ENCODE measurements at places on chromosomes 2 and 18.
A peak's percentile ranks its signal among the peaks of the same experiment; 100 is the strongest.

- no peak for DNase-seq
Measured at GRCh38 chr2:238334885-238335284, 14.6 kb downstream of the TRAF3IP1 start.

GRCh38 chr2:190765386-190766173, 115.0 kb upstream of the GLS start:
- no peak for DNase-seq

DNA sequence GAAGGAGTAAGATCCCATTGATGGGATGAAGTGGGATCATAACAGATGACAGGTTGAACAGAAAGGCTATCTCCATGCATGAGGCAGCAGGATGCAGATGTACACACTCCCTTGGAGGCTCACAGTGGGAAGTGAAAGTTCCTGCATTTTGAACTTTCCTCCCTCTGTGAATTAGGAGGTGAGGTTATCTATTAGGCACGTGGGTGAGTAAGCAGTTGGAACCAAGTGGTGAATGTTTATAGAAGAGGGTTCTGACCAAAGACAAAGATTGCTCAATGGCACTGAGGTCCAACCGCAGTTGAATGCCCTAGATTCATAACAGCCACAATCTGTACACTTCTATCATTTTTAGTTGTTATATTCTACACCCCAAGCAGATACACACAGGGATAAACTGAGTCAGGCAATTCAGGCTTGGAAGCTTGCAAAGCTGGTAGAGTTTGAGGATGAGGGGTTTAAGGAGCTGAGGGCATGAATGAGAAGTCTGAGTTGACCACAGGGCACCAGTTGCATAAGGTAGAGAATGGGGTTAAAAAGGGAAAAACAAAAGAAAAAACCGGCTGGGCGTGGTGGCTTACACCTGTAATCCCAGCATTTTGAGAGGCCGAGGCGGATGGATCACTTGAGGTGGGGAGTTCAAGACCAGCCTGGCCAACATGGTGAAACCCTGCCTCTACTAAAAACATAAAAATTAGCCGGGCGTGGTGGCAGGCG, 7.1 kb upstream of the KCMF1 start:
- no peak for DNase-seq

GRCh38 chr18:5519448-5520298, 24.1 kb downstream of the EPB41L3 start:
- no peak for DNase-seq

DNA sequence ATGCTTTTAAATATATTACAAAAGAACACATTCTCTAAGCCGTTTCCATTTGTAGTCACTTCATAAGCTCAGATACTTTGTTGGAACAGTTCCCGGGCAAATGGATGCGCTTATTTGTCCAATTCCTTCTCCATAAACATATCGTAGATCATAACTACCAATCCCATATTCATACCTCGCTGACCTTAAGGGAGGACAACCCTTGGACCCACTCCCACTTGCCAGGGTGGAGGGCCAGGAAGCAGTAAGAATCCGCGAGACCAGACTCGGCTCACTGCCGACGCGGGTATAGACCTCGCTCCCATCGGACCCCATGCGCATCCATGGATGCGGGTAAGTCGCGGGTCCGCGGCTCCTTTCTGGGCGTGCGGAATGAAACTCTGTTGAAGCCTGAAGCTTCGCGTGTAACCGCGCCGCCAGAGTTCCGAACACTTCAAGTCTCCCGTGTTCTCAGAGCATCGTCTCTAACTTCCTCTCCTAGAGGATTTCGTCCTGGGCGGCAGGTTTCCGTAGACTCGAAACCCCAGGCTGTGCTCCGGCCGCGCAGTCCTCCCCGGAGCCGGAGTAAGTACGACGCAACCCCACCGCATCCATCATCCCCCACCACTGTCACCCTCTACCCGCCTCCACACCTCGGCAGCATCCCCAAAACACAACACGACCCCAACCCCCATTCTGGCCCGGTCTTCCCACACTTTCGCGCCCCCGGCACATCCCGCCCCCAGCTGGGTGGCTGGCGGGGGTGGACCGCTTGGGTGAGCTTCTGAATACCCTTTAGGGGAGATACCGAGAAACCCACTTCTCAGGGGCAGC, 1.1 kb downstream of the DSC3 start:
- peak; percentile 23 for DNase-seq

GRCh38 chr2:46737577-46737976, 178.0 kb downstream of the MCFD2 start:
- DNase-seq, result no peak

DNA sequence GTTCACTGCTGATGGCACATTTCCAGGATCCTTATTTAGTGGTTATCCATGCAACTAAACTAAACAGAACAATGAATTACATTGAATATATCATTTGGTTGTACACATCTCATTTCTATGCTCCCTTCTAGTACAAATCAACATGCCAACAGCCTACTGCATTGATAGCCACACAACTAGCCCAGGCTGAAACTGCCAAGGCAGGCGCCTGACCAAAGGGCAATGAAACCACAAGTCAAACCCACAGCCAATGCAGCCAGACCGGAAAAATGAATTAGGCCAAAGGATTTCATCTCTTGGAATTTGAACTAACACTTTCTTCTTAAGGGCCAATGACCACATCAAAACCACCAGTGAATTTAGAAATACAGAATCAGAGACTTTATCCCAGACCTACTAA, 196.4 kb downstream of the NOL4 start:
- no peak for DNase-seq

- no peak for DNase-seq
Measured at GRCh38 chr2:228469721-228470120, 288.2 kb upstream of the SPHKAP start.

DNA sequence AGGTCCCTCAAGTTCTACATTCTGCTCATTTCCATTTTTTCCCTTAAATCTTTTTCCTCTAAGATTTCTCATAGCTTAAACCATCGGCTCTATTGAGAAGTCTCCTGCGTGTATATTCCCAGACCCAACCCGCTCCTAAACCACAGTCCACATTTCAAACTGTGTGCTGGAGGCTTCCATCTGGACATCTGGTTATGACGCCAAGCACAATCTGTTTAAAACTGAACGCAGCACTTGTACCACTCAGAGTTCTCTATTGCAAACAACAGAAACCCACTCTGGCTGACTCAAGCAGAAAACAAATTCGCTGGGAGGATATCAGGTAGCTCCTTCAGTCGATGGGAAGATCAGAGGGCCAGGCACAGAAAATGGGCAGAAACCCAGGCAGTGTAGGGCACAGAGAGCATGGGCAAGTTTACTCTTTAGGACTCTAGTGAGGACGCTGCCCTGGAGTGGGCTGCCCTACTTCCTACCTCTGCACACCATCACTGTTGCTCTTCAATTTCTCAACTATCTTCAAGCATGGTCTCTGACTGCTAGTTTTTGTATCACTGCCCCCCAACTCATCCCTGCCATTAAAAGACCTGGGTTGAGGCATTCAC, 5.6 kb upstream of the EML4 start:
- DNase-seq, result no peak

DNA sequence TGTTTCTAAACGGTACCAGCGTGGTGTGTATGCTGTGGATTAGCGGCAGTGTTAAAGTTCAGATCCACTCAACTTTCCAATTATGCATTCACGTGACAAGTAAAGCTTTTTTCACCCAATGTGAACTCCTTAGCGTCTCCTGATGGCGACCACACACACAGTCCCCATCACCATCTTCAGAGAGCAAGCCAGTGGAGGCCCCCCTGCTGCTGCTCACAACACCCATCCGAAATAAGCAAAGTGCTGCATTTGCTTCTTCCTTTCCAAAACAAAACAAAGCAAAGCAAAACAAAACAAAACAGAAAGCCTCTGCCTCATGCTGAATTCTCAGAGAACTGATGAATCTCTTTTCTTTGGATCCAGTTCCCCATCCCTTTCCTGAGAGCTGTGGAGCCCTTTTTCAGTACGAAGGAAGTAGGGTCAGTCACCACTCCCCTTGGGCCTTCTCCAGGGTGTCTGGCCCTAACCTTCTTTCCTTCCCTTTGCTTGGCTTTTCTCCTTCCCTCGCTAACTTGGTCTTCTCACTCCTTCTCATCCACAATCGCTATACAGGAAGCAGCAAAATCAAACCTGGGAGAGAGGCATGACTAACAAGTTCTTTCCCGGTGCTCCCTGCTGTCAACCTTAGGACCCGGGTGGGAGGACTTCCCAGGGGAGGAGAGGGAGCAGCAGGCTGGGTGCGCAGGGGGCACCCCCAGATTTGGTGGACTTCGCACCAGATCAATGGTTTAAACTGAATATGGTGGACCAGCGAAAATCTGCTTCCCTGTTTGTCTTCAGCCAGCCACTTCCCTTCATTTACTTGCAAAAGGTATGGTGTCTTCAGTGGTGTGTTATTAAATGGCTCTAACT, 56.0 kb downstream of the NRP2 start:
- DNase-seq, result no peak

DNA sequence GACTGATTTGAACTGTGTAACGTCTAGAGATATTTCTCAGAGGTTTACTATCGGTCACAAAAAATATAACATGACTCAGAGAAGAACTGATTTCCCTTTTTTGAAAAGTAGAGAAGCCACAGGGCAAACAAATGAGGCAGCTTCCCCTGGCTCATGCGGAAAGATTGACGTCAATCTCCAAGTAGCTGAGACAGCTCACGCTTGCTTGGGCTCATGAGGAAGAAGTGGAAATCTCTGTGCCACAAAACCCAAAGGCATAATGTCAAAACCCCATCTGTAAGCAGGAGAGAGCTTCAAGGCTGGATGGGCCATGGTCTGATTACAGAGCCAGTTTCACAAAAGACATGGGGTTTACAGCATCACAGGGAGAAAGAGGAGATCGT, 188.1 kb downstream of the ARL4C start:
- DNase-seq, result peak; percentile 52

DNA sequence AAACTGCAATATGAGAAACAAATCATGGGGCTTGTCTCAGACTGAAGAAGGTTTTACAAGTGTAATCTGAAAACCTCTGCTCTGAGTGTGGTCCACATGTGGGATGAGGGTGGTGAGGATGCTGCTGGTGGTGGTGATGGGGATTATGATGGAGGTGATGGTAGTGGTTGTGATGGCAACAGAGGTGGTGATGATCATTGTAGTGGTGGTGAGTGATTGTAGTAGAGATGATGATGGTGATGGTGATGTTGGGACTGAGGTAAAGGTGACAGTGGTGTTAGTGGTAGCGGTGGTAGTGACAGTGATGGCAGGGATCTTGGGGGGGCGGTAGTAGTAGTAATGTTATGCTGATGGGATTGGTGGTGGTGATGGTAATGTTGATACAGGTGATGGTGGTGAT, 217.8 kb downstream of the ANAPC1 start:
- DNase-seq, result no peak

DNA sequence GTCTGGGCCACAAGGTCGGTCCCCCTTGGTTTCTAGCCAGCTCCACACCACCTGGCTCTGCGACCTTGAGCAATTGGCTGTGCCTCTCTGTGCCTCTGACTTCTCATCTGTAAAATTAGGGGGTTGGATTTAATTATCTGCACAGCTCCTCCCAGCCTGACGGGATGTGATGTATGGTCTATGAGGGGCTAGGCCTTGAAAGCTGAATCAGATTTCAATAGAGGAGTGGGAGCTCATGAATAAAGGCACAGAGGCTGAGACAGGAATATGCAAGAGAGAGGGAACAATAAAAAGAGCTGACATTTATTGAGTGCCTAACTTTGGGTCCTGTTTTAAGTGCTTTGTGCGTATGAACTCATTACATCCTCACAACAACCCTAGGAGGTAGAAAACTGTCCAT, 104.7 kb downstream of the ALK start:
- no peak for DNase-seq

GRCh38 chr2:153488072-153488471, 9.5 kb upstream of the RPRM start:
- DNase-seq, result no peak

DNA sequence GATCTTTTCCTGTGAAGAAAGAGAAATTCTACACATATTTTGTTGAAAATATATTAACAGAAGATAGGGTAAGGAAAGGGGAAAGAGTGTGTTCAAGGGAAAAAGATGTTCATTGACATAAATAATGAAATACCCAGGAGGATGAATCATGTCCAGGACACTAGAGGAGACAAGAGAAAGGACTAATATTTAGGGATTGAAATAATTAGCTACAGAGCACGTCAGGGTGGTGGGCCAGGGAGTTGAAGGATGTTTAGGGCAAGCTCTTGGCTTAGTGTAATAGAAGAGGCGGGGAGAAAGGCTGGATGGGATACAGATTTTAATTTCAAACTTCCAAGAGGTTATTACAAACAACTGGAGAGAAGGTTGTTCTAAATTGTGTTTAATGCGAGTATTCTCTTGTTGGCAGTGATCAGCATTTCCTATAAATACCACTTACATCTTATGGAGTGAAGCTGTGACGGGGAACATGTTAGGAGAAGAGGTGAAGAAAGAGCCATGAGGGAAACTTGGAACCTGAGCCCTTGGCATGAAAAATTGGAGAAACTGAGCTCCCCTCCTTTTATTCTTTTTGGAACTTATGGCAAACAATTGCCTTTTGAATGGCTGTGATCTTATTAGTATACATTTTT, 36.6 kb upstream of the CETN1 start:
- DNase-seq, result no peak

DNA sequence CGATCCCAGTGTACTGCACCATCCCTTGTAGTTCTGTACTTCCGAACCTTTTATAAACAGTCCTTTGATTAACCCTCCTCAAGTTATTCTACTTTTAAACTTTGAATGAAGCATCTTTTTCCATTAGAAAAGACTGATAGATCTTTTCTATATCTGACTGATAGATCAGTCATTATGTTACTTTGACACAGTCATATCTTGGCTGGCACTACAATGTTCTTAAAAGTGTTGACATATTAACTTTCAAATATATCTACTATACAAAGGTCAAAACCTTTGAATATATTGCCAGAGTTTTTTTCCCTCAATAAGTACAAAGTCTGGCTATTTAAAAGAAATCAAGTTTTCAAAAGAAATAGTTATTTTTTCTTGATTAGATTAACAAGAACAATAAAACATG, 35.4 kb upstream of the NABP1 start:
- no peak for DNase-seq

- no peak for DNase-seq
Measured at GRCh38 chr2:25184254-25184653, 15.9 kb upstream of the POMC start.

- DNase-seq, result no peak
Measured at GRCh38 chr2:113930448-113930847, 40.6 kb downstream of the ACTR3 start.

GRCh38 chr2:53353135-53354114, 414.2 kb upstream of the CHAC2 start:
- no peak for DNase-seq

- DNase-seq, result no peak
Measured at GRCh38 chr2:216934151-216934550, 74.3 kb upstream of the TNP1 start.
